ENCODE measurements at places on chromosomes 7 and 10.

GRCh38 chr10:50679149-50679548, 55.4 kb upstream of the SGMS1 start:
- no peak for DNase-seq

DNA sequence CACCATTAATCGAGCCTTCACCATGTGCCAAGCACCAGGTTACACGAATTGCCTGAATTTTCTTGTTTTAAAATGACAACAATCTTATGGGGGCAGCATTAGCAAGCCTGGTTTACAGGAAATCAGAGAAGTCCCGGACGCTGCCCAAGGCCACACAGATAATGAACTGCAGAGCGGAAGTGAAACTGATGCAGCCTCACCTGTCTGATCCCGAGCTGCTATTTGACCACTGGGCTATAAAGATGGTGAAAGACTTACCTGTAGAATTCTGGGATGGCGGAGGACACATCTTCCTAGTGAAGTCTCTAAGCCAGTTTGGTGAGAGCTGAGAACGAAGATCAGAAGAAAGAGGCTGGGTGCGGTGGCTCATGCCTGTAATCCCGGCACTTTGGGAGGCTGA, 21.7 kb upstream of the GALNTL5 start:
- DNase-seq: no peak

DNA sequence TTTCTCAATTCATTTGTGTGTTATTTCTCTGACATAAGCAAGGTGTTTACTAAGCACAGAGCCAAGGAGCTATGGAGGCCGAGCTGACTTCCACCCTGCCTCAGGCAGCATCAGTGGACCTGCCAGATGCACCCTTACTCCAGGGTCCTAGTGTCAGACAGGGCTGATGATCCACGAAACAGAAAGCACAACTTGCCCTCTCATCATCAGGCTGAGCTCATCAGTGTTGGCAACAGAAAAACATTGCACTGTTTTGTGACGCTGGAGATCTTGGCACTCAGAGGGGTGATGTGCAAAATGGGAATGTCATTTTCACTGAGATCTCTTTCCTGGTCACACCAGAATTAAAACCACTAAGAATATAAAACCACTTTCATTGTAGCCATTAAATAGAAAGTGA, 201.8 kb downstream of the GLI3 start:
- peak; percentile 25 for DNase-seq

GRCh38 chr7:5210751-5211338, 20.8 kb downstream of the WIPI2 start:
- no peak for DNase-seq

- DNase-seq: no peak
Measured at GRCh38 chr7:50565559-50565916, 333 bp upstream of the DDC start.

DNA sequence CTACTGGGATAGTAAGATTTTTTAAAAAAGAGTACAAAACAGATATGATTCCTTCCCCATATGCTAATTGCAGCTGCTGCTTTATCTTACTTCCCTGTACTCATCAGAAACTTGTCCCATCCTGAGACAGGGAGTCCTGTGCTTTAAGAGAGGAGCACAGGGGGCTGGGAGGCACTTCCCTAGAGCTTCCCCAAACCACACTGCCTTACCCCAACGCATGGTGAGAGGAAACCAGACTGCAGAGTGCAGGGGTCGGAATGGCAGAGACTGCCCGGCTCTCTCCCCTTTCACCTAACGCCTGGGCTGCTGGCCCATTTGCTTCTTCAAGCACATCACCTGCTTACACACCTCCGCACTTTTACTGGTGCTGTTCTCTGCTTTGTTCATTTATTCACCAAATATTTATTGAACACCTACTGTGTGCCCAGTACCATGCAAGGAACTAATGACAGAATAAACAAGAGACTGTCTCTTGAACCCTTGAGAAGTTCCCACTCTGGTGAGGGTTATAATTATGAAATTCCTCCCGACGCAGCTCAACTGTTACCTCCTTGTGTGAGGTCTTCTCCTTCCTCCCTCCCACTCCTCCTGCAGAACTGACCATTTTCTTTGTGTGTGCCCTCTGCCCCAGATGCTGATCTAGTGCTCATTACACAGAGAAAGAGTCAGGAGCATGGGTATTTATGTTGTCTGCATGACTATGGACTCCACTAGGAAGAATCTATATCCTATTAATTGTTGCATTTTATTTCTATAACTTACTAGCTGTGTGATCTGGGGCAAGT, 289.7 kb downstream of the TCF7L2 start:
- DNase-seq: no peak

All from cardiac fibroblast (primary cell).